ENCODE measurements at places on chromosomes 2 and 18. TPM values are rescaled to one million over a fixed set of nuclear protein-coding genes. Genes with fewer than 3 reads are reported as not detected.

CTNNA2 gene
- total RNA-seq, result not detected

STON1 gene
- 3.3 TPM for total RNA-seq

OXER1 gene
- total RNA-seq, result not detected

EML6 gene
- 2.1 TPM for total RNA-seq

DNA sequence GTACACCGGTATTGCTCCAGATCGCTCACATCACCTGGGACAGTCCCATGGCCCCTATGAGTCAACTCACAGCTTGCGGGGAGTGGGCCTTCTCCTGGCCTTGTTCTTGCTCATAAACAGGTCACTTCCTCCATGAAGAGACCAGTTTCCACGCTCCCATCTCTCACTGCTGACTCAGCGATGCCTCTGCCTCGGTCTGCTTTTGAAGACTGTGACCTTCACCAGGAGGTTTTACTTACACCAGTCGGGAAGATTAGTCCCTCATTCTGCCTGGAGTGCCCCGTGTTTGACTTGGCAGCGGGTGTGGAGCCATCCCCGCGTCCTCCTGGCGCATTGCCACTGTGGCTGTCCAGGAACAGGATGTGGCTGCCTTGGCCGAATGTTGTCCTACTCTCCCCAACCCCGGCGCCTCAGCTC lies 159.8 kb downstream of the RHBDD1 start:
- peak; percentile 81 for DNase-seq

- DNase-seq, result no peak
Observed at GRCh38 chr18:48312066-48312465, 97.1 kb downstream of the ZBTB7C start.

GRCh38 chr2:113370478-113371091 lies 66.9 kb upstream of the ZNG1B start:
- DNase-seq, result peak; percentile 78

GRCh38 chr2:148952621-148953020 lies 77.6 kb downstream of the KIF5C start:
- no peak for DNase-seq

- no peak for DNase-seq
Observed at GRCh38 chr2:223712642-223713041, 110.5 kb upstream of the SCG2 start.

DNA sequence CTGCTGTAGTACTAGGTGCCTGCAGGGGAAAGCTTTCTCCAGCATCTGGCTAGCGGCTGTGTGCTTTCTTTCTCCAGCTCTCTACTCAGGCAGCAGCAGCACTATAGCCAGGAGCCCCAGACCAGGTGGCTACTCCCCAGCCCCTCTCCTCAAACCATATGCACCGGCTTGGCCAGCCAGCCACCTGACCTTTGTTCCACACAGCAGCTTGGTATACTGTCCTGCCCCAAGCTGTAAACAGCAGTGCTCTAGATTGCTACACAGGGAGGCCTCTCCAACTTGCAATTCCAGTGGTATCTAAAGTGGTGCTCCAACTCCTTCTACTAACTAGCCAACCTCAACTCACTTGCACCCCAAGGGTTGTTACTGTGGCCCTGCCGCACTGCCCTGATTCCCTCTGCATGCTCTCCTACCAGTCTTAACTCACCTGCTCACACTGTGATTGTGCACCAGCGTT lies 19.6 kb downstream of the LDAH start:
- DNase-seq, result no peak

DNA sequence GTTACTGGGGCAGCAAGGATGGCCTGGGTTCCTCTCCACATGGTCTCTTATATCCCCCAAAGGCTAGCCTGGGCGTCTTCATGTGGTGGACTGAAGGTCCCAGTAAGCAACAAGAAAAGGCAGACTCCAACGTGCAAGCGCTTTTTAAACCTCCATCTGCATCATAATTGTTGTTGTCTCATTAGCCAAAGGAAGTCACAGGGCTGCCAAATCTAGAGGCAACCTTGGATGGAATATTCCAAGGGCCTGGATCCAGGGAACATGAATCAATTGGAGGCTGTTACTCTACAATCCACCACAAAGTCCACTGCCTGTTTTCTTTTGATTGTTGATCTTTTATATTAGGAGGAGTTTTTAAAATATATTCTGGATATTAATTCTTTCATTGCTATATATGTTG lies 118.8 kb downstream of the SH3RF3 start:
- DNase-seq, result no peak

GRCh38 chr2:132640116-132640515 lies 29.9 kb downstream of the LYPD1 start:
- no peak for DNase-seq

DNA sequence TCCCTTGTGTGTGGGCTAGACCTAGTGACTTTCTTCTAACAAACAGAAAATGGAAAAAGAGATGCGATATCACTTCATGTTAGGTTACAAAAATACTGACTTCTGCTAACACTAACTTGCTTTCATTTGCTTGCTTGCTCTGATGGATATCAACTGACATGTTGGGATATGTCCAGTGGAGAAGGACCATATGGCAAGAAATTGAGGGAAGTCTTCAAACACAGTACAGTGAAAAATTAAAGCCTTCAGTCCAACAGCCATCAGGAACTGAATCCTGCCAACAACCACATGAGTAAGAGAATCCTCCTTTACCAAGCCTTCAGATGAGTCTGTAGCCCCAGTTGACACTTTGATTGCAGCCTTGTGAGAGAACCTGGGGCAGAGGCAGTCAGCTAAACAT lies 143.9 kb downstream of the MAIP1 start:
- DNase-seq, result no peak

GRCh38 chr2:73172963-73173362 lies 29.4 kb upstream of the NOTO start:
- DNase-seq, result peak; percentile 55

DNA sequence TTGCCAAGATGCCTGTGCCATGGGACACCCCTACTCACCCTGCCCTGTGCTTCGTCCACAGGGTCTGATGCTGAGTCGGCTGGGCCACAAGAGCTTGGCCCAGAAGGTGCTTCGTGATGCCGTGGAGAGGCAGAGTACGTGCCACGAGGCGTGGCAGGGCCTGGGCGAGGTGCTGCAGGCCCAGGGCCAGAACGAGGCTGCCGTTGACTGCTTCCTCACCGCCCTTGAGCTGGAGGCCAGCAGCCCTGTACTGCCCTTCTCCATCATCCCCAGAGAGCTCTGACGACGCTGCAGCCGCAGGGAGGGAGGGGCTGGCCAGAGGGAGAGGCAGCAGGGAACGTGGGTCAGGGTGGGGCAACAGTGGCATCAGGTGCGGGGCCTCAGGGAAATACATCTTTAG lies 81.5 kb downstream of the STPG4 start:
- DNase-seq, result no peak

Data from Daoy (cell line).